Kasumi-1 (cell line): ENCODE measurements at places on chromosomes 13 and 19.

GRCh38 chr19:21492947-21493906, 12.2 kb upstream of the ZNF429 start:
- DNase-seq = no peak

DNA sequence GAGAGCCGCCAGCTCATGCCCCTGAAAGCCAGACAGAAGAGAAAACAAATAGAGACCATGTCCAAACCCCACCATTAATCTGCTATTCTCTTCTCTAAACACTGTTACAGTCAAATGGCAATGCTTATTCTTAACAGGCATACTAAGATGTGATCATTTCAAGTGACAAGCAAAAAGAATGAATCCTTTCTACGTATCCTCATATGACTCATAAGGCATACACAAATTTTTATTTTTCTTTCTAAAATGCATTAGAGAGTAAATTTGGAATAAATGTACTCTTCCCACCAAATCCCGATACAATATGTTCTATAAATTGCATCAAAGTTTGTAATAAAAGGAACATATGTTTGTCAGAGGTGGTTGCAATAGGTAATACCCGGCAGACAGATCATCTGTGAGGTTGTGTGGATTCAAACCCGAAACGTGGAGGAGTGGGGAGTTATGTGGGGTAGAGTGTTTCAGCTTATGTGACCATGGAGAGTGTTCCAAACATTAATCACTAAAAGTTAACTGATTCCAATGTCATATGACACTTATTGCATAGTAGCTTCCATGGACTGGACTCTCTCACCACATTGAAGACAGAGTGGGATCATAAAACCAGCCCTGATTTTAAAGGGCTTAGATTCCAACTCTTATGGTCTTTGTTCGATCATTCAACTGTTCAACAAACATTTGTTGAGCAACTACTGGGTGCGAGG, 213.1 kb downstream of the DCLK1 start:
- no peak for DNase-seq

- DNase-seq = no peak
These were observed 90.5 kb downstream of the STARD13 start for GRCh38 chr13:33194820-33195692.

DNA sequence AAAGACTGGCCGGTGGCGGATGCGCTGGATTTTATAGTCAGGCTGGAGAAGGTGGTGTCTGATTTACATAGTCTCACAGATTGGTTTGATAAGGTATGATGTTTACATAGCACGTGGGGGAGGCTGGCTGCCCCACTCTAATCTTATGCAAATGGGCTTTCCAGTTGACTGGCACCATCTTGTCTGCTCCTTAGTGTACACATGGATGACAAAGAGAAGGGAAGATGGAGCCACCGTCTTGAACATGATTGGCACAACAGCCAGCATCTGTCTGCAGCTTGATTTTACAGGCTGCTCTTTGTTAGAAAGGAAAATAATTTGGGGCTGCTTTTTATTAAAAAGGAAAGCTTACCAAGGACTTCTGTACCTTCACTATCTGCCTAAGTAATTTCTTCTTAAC, 265.2 kb upstream of the MAB21L1 start:
- DNase-seq = no peak

GRCh38 chr13:37383856-37384370, 214.7 kb downstream of the POSTN start:
- no peak for DNase-seq

DNA sequence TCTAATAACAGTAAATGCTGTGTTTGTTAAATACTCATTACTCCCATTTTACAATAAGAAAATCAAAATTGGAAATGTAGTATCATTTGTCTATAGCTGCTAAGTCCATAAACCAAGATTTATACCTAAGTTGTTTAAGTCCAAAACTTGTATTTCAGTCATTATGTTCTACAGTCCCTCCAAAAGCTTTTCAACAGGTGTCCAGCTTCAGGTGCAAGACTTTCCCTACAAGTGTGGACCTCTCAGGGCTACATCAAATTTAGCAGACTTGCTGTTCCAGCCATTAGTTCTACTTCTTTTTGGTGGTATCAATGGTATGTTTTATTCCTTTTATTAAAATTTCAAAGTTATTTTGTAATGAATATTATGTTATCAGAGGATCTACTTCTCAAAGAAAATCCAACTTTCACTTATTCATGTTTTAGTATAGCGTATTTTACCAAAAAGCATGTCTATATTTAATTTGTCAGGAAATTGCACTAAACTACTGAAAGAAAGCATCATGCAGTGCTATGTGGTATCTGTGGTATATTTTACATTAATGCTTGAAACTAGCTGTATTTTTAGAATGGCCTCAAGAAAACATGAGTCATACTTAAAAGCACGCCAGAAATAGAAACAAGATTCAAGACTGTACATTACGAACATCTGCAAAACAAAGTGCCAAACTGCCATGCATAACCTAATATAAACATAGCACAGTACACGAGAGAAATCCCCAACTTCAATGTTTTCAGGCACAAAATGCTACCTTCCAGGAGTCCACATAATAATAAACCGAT, 44.5 kb downstream of the VWA8 start:
- DNase-seq = peak; percentile 90

- no peak for DNase-seq
These were observed 210.9 kb downstream of the NALCN start for GRCh38 chr13:101205408-101205807.

DNA sequence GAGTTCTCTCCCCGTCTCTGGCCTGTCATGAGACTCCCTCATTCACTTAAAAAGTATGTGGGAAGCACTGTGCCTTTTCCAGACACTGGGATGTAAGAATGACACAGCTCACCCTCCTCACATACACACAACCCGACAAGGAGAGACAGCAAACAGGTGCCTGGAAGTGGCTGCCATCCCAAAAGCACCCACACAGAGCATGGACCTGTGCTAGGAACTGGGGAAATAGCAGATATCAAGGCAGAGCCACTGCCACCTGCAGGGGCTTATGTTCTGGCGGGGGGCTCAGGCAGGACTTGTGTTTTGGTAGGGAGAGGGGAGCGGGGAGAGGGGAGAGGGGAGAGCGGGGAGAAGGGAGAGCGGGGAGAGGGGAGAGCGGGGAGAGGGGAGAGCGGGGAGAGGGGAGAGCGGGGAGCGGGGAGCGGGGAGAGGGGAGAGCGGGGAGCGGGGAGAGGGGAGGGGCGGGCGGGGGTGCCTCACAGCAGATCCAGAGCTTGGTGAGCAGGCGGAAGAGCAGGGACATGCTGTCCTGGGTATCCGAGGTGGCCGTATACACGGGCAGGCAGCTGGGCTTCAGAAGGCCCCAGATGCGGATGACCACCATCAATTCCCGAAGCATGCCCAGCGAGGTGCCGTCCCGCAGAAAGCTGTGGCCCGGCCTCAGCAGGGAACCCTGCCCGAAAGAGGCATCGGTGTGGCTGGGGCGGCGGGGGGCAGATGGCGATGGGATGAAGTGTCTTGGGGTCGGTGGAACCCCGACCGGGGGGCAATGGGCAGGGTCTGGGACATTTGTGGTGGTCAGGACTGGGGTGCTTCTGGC, 12.2 kb downstream of the CFD start:
- no peak for DNase-seq

- DNase-seq = no peak
These were observed 40.5 kb downstream of the RAP2A start for GRCh38 chr13:97474349-97474980.

DNA sequence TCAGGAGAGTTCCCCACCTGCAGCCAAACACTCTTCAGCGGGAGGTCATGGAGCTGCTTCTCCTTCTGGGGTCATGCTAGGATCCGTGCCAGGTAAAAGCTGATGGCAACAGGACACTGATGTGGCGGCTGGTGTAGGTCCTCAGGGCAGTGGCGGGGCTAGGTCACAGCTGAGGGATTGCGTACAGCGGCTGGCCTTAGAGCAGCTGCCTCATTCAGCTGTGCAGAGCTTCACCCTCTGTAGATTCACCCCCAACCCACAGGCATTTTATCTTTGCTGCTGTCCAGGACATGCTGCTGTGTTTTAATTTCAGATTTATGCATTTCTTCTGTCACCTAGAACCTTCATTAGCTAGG, 2.3 kb downstream of the MCF2L start:
- DNase-seq = no peak

DNA sequence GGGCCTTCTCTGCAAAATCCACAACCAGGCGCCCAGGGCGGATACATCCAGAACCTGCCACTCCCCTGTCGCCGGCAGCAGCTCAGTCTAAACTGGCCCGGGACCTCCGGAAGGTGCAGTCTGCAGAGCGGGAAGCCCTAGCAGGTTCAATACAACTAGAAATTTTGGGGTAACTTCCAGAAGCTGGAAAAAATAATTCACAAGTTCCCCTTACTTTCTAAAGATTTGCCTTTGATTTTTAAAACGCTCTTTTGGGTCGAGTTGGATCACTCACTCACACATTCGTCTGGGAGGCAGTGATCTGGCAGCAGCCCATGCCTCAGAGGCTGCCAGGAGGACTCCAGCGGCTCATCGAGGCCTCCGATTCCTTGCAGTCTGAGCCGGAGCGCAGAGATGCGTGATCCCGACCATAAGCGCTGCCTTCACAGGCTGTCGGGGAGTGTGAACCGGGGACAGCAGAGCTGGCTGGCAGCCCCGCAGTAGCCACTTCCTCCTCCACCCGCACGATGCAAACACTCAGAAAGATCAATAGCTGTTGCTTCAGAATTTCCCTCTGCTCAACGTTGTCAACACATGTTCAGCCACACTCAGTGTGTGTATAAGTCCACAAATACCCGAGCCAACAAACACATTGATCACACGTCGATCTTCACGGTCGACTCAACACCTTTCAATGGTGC, 35.6 kb upstream of the ZNF507 start:
- DNase-seq = no peak

DNA sequence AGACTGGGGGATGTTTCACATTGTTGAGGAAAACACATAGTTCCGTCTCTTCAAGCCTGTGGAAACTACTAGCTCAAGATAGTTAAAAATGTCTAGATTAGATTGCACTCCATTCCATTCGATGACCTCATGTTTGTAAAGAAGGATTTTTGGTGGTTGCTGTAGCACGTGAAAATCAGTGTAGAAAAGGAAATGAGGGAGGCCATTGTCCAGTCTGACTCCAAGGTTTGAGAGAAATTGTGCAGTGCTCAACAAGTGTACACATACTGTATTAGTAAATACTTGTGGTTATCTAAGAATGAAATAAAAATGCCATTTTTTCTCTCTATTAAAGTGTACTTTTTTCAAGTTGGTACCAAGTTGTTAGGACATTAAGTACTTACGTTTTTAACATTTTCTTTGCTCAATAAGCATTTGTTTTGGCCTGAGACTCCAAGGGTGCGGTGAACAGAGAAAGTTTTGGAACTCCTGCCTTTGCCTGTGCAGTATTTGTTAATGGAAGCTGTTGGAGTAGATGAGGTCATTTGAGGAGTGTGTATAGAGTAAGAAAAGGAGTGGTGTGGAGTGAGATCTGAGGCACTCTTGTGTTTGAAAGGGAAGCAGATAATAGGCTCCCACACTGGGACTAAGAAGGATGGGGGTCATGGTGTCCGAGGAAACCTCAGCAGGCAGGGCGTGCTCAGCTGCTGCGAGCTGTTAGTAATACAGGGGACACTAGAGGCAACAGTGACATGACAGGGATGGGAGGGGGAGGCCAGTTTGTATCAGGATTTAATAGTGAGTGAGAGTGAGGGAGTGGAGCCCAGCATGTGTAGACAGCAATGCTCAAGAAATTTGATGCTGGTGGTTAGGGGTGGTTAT, 4.4 kb downstream of the WASF3 start:
- no peak for DNase-seq

DNA sequence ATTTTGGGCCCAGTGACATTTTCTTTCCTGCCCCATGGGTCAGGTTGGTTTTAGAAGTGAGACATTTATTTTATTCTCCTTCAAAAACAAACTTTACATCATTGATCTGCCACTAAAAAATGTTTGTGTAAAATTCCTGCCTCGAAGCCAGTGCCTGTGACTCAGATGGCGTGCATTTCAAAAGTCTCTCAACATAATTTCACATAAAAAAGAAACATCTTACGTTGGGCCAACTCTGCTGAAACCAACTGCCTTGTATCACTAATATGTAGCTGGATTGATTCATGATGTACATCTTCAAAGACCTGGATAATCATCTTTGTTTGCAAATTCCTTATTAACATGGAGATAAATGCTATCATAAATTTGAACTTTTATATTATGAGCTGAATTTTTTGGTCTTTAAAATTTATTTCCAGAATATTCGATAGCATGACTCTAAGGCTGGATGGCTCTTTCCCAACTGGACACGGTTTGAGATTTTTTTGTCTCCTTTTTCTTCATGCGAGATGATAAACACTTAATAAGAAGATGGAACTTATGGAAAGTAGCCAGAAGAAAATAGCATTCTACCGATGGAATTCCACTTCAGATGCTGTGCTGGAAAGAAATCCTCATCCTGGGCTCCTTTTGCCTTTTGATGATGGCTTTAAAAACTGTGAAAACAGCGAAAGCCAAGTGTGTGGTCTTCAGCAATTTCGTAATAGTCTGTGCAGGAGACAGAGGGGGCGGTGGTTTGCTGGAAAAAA, 420.5 kb downstream of the FGF9 start:
- no peak for DNase-seq

GRCh38 chr19:12015753-12016116, 19.7 kb downstream of the ZNF433 start:
- DNase-seq = no peak

DNA sequence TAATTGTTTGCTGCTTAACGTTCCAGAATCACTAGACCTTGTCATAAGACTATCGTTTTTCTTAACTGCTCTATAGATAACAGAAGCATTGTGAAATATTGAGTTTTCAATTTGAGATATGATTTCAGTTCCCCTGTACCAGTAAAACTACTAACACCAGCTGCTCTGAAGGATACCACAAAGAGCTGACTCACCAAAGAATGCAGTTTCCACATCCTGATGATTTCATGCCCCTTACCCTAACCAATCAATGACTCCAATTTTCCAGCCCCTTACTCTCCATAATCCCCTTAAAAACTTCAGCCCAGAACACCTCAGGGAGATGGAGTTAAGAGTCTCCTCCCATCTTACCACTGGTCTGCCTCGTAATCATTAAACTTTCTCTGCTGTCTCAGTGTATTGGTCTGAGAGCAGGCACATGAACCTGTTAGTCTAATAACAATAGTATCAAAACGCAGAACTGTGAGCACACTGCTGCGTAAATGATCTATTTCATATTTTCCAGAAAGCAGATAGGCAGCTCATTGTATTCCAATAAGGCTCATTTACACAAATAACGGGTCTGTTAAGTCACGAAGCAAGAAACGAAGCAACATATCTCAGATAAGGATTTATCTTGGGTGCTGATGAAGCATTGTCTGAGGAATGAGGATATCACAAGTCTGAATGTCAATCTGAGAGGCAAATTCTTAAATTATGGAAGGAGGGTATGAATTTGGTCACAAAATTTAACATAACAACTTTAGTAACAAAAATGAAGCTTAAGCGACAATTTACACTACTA, 14.1 kb upstream of the CCNA1 start:
- DNase-seq = peak; percentile 24

- no peak for DNase-seq
These were observed 19.4 kb downstream of the IQCN start for GRCh38 chr19:18254546-18255503.

- no peak for DNase-seq
These were observed 9.8 kb downstream of the PNPLA6 start for GRCh38 chr19:7545300-7545699.

- no peak for DNase-seq
These were observed 58.3 kb downstream of the IRS2 start for GRCh38 chr13:109728061-109728460.
